Renal cortex interstitium (tissue), 15 donors: ENCODE measurements at places on chromosomes 1 and 21. TPM values are rescaled to one million over a fixed set of nuclear protein-coding genes. Genes with fewer than 3 reads are reported as not detected.

Gene OR2T2
- polyA plus RNA-seq = not detected

Gene NKAIN1
- polyA plus RNA-seq = 5.1 TPM

Gene ARID1A
- 100 TPM for polyA plus RNA-seq

Gene OR2G6
- polyA plus RNA-seq = not detected

Gene FAM43B
- 2.1 TPM for polyA plus RNA-seq

Gene GRIK3
- polyA plus RNA-seq = 2.8 TPM

Gene IVL
- 0.09 TPM for polyA plus RNA-seq

Gene C1orf185
- polyA plus RNA-seq = not detected

Gene DISP3
- 2.1 TPM for polyA plus RNA-seq

Gene PAQR6
- polyA plus RNA-seq = 5.1 TPM

Gene COL6A2
- 157 TPM for polyA plus RNA-seq

Gene SLFNL1
- polyA plus RNA-seq = 0.97 TPM

Gene TARBP1
- 45.9 TPM for polyA plus RNA-seq

Gene TRIM17
- polyA plus RNA-seq = 8.6 TPM

Gene B3GALT2
- polyA plus RNA-seq = 16.2 TPM

Gene LRRN2
- 14.2 TPM for polyA plus RNA-seq

Gene SPRR2E
- not detected for polyA plus RNA-seq

Gene TINAGL1
- polyA plus RNA-seq = 40.9 TPM

Gene SASS6
- polyA plus RNA-seq = 10.5 TPM

Gene TNFRSF14
- polyA plus RNA-seq = 37.2 TPM

Gene SLC44A3
- 62.7 TPM for polyA plus RNA-seq

Gene BLACAT1
- polyA plus RNA-seq = 3.1 TPM

Gene KRTAP12-2
- not detected for polyA plus RNA-seq

Gene MIS18A
- 26.9 TPM for polyA plus RNA-seq

Gene CAPN8
- polyA plus RNA-seq = 3.8 TPM

Gene S100A2
- polyA plus RNA-seq = 4.1 TPM

Gene LYST
- 10.2 TPM for polyA plus RNA-seq

Gene HLX
- 8.6 TPM for polyA plus RNA-seq

Gene CELA2B
- 0.32 TPM for polyA plus RNA-seq

Gene DRAXIN
- 1.2 TPM for polyA plus RNA-seq

Gene FCAMR
- 10.5 TPM for polyA plus RNA-seq

Gene TSACC
- 2.3 TPM for polyA plus RNA-seq

Gene RHD
- 0.37 TPM for polyA plus RNA-seq

Gene SAMD11
- 38.2 TPM for polyA plus RNA-seq

Gene IL20
- polyA plus RNA-seq = not detected

Gene SCNM1
- polyA plus RNA-seq = 40.1 TPM

Gene TNFRSF18
- polyA plus RNA-seq = 0.80 TPM

Gene GUCA2A
- polyA plus RNA-seq = not detected

Gene ADAMTS4
- 1.1 TPM for polyA plus RNA-seq

Gene NIBAN1
- 3.3 TPM for polyA plus RNA-seq

Gene CCT3
- polyA plus RNA-seq = 300 TPM

Gene CLDN8
- polyA plus RNA-seq = 46.3 TPM

Gene PTPN22
- 0.42 TPM for polyA plus RNA-seq

Gene ZNF670
- 10.0 TPM for polyA plus RNA-seq

Gene CFHR3
- polyA plus RNA-seq = 0.13 TPM

Gene DDX20
- 20.7 TPM for polyA plus RNA-seq

Gene NGF
- polyA plus RNA-seq = 2.1 TPM
